Effector CD8-positive, alpha-beta T cell (primary cell): ENCODE measurements at places on chromosomes 5 and 9.
A peak's percentile ranks its signal among the peaks of the same experiment; 100 is the strongest.

DNA sequence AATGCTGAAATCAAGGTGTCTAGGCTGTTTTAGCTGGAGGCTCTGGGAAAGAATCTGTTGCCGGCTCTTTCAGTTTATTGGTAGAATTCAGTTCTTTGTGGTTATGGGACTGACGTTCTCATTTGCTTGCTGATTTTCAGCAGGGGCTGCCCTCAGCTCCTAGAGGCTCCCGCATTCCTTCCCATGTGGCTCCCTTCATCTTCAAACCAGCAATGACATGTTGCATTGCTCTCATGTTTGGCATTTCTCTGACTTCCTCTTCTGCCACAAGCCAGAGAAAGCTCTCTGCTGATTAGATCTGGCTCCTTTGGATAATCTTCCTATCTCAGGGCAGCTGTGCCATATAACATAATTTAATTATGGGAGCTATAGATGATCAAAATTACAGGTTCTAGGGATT is 360.3 kb downstream of the LRRC70 start:
- no peak for DNase-seq

DNA sequence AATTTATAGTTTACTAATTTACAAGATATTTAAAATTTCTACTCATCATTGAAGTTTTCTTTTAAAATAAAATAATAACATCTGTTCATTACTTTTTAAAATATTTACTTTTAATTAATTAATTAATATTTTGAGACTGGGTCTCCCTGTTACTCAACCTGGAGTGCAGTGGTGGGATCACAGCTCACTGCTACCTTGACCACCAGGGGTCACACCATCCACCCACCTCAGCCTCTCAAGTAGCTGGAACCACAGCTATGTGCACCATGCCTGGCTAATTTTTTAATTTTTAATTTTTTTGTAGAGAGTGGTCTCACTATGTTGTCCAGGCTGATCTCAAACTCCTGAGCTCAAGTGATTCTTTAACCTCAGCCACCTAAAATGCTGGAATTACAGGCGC is 1013.6 kb downstream of the CDH9 start:
- DNase-seq = no peak

- DNase-seq = no peak
These were observed 499 bp upstream of the TMEM232 start for GRCh38 chr5:110727025-110727314.

GRCh38 chr9:124395826-124396225 is 19.4 kb downstream of the PSMB7 start:
- no peak for DNase-seq

GRCh38 chr5:132260714-132261551 is 3.4 kb downstream of the PDLIM4 start:
- DNase-seq = no peak

DNA sequence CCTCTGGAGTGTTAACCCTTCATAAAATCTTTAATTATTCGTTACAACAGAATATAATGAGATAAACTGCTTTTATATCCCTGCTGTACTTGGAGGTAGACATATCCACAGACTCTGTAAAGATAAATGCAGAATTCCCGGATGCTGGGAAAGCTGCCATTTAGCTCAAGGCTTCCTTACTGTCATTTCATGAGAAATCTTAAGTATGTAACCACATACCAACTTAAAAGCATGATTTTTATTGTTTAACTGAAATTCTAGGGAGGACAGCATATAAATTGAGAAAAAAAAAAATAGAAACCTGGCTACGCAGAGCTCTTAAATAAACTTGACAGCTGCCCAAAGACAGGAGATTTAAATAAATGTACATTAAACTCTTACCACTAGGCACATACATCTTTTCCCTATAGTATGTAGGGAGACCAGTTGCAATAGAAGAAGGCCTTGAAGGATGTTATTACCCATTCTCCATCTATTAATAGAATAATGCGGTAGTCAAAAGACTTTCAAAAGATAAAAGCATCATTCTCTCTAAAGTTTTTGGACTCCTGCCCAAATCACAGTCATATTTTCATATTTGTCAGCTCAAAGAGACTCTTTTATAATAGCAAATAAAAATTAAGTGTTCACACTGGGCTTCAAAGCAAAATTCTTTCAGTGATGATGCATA is 373.8 kb downstream of the NDUFS4 start:
- DNase-seq = no peak

GRCh38 chr5:78808380-78808779 is 159.8 kb upstream of the LHFPL2 start:
- no peak for DNase-seq

DNA sequence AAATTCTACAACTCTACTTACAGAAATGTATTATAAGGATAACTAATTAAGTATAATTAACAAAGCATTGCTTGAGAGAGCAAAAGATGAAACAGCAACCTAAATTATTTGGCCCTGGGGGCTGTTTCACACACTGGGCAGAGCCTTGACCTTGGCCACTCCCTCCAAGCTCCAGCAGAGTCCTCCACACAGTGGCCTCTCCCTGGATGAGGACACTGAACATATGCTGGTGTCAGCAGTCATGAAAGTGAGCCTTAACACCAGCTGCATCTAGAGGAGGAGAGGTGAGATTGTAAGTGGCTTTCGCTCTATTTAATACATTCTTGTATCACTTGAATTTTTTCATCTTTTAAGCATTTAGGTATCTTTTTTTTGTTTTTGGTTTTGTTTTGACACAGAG is 23.3 kb upstream of the ZDHHC12 start:
- no peak for DNase-seq

- DNase-seq = no peak
These were observed 108.6 kb upstream of the CDKN2B start for GRCh38 chr9:22117511-22118384.

DNA sequence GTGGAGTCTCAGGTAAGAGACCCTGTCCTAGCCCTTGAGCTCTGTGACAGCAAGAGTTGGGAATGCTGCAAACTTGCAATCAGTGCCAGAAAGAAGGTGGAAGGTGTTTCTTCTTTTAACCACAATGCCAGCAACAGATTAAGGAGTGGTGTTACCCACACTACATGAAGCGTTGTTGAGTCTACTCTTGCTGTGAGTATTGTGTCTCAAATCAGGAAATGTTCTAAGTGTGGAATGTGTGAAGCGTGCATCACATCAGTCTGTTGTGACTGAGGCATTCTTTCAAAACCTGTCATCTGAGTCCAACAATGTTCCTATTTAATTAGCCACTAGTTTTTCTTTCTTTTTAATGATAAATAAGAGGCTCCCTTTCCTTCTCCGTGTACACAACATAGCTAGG is 2.9 kb upstream of the LURAP1L start:
- DNase-seq = no peak

DNA sequence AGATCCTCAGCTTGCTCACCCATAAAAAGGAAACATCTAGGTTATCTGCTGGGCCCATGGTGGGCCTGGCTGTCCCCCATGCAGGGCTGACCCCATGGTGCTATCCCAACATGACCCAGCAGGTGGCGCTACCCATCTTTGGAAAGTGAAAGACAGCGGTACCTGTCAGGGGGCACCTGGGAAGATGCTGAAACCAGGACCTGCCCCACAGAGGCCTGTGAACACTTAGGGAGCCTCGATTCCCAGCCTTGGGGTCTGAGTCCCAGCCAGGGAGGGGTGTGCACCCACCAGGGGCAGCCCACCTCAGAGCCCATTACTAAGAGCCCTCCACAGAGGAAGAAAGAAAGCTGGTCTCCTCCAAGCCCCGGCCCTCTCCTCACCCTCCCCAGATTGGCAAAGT is 46.6 kb upstream of the IPPK start:
- peak; percentile 85 for DNase-seq

GRCh38 chr9:123268199-123268464 is 254 bp downstream of the STRBP start:
- DNase-seq = no peak

GRCh38 chr9:134189145-134189469 is 24.7 kb upstream of the RNU6ATAC start:
- no peak for DNase-seq

GRCh38 chr5:154740957-154741356 is 14.2 kb upstream of the LARP1 start:
- no peak for DNase-seq

DNA sequence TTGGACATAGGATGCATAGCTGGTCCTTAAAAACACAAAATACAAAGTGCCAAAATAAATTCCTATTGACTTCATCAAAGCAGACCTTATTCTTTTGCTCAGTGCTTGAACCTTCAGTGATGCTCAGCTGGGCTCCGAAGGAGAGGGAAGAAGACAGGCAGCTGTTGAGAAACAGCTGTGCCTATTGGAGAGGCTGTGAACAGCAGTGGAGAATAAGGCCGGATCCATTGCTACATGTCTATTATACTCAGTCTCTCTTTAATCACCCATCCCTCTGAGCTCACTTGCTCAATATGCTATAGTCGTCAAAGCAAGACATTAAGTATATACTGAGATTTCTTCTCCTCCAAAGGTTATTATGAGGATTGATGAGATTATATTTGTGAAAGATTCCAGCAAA is 174.4 kb downstream of the CHSY3 start:
- no peak for DNase-seq

DNA sequence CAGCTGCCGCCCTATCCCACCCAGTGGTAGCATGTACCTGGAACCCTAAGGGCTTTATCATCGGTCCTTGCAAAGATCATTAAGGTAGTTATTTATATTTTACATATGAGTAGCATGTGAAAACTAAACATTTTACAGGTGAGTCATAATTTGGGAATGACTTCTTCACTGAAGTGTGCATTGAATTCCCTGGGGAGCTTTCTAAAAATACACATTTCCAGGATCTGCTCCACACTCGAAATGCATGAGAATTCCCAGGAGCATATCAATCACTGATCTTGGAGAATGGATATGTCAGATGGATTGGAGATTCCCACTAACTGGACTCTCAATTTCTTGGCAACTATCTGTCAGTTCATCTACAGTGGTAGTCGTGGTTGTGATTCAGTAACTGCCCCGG is 717.5 kb downstream of the IRX1 start:
- DNase-seq = no peak

GRCh38 chr5:133240425-133241091 is 188.7 kb downstream of the HSPA4 start:
- no peak for DNase-seq

DNA sequence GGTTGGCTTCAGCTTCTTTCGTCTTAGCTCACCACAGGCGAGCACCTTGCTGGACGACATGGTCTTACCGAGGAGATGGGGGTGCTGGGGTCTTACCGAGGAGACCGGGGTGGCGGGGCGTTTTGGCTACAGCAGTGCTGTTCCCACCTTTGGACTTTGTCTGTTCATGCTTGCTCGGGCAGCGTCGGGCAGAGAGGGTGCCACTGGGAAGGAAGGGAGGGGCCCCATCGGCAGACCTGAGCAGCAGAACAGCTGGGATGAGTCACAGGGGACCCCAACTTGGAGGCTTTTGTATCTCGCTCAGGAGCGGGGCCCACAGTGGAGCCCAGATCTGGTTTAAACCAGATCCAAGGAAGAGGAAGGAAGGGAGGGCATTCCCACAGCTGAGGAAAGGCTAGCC is 106.0 kb upstream of the CACNA1B start:
- DNase-seq = no peak

DNA sequence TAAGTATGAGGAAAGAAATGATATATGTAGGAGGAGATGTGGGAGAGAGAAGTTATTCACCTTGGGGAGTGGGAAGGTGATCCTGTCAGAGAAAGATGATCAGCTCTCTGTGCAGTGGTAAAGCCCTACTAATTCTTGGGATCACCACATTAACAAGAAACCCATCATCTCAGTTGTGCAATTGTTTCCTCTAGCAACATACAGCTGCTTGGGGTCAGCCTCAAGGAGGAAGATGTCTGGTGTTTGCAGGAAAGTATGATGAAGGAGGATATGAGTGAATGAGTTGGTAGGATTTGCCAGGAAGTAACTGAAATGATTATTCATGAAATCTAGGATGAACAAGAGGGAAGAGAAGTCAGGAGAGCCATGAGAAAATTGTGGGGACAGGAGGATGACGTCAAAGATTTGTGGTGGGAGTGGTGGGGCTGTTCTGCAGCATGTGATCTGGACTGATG is 50.1 kb downstream of the TNFSF8 start:
- DNase-seq = no peak

DNA sequence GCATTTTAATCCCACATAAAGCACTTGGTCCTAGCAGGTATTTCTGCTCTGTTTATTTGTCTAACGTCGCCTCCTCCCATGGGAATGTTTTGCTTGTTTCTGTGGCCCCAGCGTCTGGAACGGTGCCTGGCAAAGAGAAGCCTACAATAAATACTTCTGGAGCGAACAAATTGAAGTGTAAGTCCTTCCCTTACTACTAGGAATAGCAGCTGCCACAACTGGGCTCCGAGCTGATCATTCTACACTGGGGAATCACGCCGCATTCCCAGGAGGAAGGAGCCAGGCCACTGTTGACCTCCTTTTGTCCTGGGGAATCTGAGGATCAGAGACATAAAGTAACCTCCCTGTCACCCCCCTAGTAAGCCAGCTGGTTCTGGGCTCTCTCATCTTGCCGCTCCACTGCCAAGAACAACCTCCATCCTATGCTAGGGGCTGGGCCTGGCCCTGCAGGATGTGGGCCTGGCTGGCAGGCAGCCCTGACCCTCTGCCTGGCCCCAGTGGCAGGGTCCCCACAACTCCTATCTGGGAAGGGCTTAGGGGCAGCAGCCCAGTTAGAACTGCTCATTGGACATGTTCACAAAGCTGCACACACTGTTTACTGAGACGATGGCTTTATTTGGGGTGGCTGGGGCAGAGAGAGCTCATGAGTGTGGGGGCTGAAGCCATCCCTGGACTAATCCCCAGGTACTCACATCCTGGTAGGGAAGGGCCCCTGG is 82.8 kb downstream of the GTF3C4 start:
- no peak for DNase-seq

- DNase-seq = no peak
These were observed 35.7 kb upstream of the ADRB2 start for GRCh38 chr5:148790545-148791333.

GRCh38 chr5:127216898-127217675 is 73.5 kb upstream of the MEGF10 start:
- no peak for DNase-seq

GRCh38 chr5:33337637-33337992 is 103.2 kb upstream of the TARS1 start:
- no peak for DNase-seq

GRCh38 chr5:158286827-158287226 is 427.9 kb upstream of the CLINT1 start:
- no peak for DNase-seq

GRCh38 chr5:117165068-117165467 is 590.4 kb upstream of the SEMA6A start:
- DNase-seq = no peak
